ENCODE measurements at places on chromosomes 7 and 10. TPM values are rescaled to one million over a fixed set of nuclear protein-coding genes. Genes with fewer than 3 reads are reported as not detected.

DNA sequence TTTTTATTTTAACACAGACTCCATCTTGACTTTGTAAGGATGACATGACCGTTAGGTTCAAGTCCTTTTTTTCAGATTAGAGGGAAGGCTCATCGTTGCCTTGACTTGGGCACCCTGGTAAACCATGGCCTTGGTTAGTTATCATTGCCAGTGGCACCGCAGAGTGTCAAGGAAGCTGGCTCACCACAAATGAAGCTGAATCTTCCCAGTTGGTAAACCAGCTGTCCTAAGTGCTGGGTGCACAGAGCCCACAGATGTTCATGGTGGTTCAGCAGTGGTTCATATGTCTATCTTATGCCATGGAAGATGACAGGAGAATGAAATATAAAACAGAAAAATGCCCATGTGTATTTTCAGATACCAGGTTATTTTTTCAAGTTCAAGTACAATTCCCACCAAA is 273.6 kb downstream of the PLXDC2 start:
- no peak for DNase-seq
- peaks cover 4% of the 10 kb centered on the region for H3K4me1 ChIP-seq
- H3K27me3 ChIP-seq: no peaks in the 10 kb centered on the region
- H3K4me3 ChIP-seq: no peak overlapping the region

Gene BICC1
- total RNA-seq: 0.14 TPM

DNA sequence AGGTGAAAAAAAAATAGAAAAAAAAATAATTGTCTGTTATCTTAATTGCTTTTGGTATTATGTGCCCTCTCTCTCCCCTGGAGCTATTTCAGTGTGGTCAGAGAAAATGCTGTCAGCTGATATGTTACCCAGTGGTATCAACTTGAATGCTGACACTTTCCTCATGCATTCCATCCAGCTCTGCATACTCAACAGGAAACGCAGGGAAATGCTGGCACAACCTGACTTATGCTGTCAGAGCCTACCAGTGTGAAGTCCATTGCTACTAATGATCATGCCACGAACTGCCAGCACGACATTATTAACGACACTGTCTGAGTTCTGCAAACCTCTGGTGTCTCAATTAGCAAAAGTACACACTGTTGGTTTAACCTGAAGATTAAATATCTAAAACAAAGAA is 182.8 kb downstream of the ZWINT start:
- no peaks in the 10 kb centered on the region for H3K4me1 ChIP-seq
- no peak overlapping the region for H3K4me3 ChIP-seq
- H3K36me3 ChIP-seq: no peaks in the 10 kb centered on the region

- H3K27me3 ChIP-seq: no peaks in the 10 kb centered on the region
- no peak overlapping the region for H3K27ac ChIP-seq
- H3K36me3 ChIP-seq: no peaks in the 10 kb centered on the region
- no peak for DNase-seq
- H3K4me1 ChIP-seq: no peaks in the 10 kb centered on the region
Observed at GRCh38 chr7:108094346-108094745, 35.8 kb downstream of the LAMB4 start.

Gene CARD11
- 196 TPM for total RNA-seq

DNA sequence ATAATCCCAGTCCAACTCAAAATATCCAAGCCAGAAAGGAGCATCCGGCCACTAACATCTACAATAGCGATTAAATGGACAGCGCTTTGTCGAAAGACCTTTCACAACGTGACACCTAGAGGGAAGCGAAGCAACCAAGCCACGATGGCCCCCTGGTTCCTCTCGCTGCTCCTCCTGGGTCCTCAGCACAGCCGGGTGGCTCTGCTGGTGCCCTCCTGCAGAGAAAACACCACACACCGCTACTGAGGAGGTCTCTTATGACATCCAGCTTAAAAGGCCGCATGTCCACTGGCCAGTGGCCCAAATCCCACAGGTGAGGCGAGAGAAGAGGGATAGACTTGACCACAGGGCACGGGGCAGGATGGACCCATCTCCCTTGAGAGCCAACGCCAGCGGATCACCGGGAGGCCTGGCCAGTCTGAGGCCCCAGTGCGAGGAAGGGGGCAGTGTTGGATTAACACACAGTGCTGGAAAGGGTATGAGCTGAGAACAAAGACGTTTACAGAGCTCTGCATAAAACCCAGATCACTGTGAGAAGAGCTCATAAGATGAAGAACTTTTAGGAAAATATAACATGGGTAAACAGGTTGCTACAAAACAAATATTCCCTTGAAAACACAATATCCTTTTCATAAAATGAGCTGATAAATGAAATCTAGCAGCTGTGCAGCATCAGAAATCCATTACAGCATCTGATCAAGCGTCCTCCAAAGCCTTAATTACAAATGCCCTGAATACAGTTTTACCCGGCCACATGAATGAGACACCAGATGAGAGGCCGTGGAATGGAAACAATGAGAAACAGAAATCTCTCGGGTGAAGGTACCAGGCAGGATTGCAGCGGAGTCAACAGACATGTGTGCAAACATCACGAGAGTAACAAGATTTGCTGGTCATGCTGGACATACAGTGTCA is 236.7 kb downstream of the DIP2C start:
- DNase-seq: no peak
- H3K4me3 ChIP-seq: no peak overlapping the region
- H3K27ac ChIP-seq: no peak overlapping the region
- H3K36me3 ChIP-seq: no peaks in the 10 kb centered on the region
- peaks cover 13% of the 10 kb centered on the region for H3K4me1 ChIP-seq

DNA sequence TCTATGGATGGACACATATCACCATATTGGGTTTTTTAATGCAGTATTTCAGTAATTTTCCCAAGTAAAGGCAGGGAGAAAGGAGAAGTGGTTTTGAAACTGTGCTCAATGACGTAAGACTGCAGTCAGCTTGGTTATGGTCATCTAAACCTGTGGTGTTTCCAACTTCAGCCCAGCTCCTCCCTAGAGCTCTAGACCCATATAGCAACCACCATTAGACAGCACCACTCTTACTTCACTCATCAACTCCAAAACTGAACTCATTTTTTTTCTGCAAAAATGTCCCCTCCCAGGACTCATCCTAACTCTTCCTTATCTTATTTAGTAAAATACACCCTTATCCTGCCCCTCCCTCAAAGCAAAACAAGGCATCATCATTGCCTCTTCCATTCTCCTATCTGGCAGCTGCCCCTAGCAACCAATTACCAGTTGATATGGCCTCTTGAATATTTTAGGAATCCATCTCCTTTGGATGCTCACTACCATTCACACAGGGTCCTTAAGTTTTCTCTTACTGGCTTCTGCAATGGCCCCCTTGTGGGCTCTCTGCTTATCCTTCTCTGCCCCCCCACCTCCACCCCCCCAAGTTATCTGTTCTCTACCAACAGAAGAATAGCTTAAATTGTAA is 1.5 kb upstream of the RALA start:
- no peaks in the 10 kb centered on the region for H3K36me3 ChIP-seq
- peak overlapping the region; percentile 13 for H3K27ac ChIP-seq
- H3K27me3 ChIP-seq: no peaks in the 10 kb centered on the region
- no peak overlapping the region for H3K4me3 ChIP-seq
- peaks cover 18% of the 10 kb centered on the region for H3K4me1 ChIP-seq
- no peak for DNase-seq

GRCh38 chr7:72159911-72160310 is 252.2 kb downstream of the CALN1 start:
- no peak overlapping the region for H3K4me3 ChIP-seq
- H3K27ac ChIP-seq: no peak overlapping the region
- no peaks in the 10 kb centered on the region for H3K27me3 ChIP-seq
- no peaks in the 10 kb centered on the region for H3K4me1 ChIP-seq
- H3K36me3 ChIP-seq: no peaks in the 10 kb centered on the region

DNA sequence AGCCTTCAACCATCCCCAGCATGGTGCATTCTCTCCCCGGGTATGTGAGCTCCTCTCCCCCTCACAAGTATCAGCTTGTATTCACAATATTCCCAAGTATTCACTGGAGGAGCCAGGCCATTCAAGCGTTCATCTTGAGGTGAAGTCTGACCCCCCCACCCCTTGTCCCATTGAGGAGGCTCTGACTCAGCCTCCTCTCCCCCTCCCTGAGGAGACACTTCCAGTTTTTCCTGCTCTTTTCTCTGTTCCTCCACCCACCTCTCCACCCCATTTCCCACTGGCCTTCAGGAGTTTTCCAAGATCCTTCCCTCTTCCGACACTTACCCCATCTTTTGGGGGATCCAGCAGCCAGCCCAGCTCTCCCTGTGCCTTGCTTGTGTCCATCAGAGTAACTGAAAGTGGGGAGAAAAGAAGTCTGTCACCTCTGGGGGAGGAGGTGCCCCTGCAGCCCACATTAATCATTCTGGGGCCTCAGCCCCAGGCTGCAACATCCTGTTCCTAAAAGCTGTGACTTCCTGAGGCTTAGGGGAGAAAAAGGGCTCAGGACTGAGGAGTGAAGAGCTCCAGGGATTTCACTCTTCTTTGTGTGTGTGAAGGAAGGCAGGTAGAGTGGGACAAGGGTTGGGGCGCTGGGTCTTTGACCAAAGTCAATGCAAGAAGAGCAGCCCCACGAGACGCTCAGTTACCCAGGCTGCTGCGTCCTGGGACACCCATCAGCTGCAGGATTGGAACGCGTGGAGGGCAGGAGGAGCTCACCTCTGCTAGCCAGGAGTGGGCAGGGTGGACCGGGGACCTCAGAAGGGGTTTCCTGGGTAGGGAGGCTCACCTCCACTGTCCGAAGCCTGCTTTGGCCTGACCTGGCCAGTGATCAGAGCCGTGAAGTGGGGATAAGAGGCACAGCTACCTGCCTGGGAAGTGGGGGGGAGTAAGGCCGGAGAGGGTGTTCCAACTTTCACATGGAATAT is 1.1 kb downstream of the EPHA1 start:
- H3K27ac ChIP-seq: no peak overlapping the region
- H3K4me1 ChIP-seq: peaks cover 30% of the 10 kb centered on the region
- no peak for DNase-seq
- no peak overlapping the region for H3K4me3 ChIP-seq
- H3K27me3 ChIP-seq: peaks cover 27% of the 10 kb centered on the region
- no peaks in the 10 kb centered on the region for H3K36me3 ChIP-seq

DNA sequence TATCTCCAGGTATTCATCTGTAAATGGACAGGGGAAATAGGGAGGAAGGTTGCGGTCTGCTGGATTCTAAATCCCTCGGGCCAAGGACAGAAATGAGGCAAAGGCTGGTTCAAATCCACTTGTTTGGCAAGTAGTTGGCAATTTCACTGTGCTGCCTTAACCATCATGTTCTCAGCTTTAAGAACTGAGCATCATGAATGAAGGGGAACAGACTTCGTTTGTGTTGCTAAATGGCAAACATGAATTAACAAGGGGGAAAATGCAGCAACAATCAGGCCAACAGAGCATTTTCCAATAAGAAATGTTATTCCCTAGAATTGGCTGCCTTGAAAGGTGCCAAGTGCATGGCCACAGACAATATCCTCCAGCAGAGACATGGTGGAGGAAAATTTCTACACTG is 36.9 kb downstream of the PARD3 start:
- H3K4me1 ChIP-seq: no peaks in the 10 kb centered on the region
- H3K27me3 ChIP-seq: no peaks in the 10 kb centered on the region
- no peak for DNase-seq
- H3K27ac ChIP-seq: no peak overlapping the region
- no peak overlapping the region for H3K4me3 ChIP-seq

Gene NPFFR1
- not detected for total RNA-seq

Gene GRID2IP
- 0.39 TPM for total RNA-seq

Gene PNLIPRP3
- not detected for total RNA-seq

- H3K4me3 ChIP-seq: no peak overlapping the region
- no peak overlapping the region for H3K27ac ChIP-seq
- no peaks in the 10 kb centered on the region for H3K4me1 ChIP-seq
- no peaks in the 10 kb centered on the region for H3K36me3 ChIP-seq
- no peak for DNase-seq
Observed at GRCh38 chr7:105587909-105588635, 6.8 kb upstream of the EFCAB10 start.

Gene BAMBI
- 0.70 TPM for total RNA-seq

GRCh38 chr7:76191783-76192240 is 9.9 kb upstream of the SRRM3 start:
- no peaks in the 10 kb centered on the region for H3K4me1 ChIP-seq
- no peaks in the 10 kb centered on the region for H3K36me3 ChIP-seq
- H3K27ac ChIP-seq: no peak overlapping the region
- H3K4me3 ChIP-seq: no peak overlapping the region
- DNase-seq: no peak

- H3K27ac ChIP-seq: no peak overlapping the region
- H3K27me3 ChIP-seq: no peaks in the 10 kb centered on the region
- no peaks in the 10 kb centered on the region for H3K36me3 ChIP-seq
- no peaks in the 10 kb centered on the region for H3K4me1 ChIP-seq
- H3K4me3 ChIP-seq: no peak overlapping the region
- no peak for DNase-seq
Observed at GRCh38 chr7:54242776-54243175, 299.4 kb upstream of the VSTM2A start.

Gene AGAP6
- total RNA-seq: 25.8 TPM

DNA sequence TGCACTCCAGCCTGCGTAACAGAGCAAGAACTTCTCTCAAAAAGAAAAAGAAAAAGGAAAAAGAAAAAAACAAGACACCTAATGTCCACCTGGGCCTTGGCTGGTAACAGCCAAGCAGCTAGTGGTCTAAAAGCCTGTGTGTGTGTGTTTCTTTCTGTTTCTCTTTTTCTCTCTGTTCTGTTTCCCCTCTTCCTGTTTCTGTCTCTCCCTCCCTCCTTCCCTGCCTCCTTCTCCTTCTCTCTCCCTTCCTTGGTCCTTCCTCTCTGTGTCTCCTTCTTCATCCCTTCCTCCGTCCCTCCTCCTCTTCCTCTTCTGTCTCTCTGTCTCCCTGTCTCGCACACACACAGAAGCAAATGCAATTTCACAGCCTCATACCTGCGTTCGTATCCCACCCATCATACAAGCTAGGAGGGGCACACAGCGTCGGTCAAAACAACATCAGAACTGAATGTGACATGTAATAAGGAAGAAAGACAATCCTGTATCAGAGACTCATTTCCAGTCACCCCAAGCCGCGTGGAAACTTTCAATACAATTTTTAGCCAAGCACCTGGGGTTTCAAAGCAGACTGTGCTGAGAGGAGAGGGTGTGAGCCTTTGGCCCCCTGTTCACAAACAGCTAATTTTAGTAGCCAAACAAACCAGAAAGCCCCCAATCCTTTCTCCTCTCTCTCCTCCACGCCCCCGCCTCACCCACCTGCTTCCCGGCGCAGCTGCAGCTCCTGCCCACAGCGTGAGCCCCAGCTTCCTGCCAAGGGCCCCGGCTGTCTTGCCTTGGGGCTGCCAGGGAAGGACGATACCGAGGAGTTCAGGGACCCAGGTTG is 50.2 kb upstream of the GNA12 start:
- H3K36me3 ChIP-seq: no peaks in the 10 kb centered on the region
- H3K27me3 ChIP-seq: no peaks in the 10 kb centered on the region
- H3K27ac ChIP-seq: peak overlapping the region; percentile 22
- DNase-seq: peak; percentile 67
- peaks cover 31% of the 10 kb centered on the region for H3K4me1 ChIP-seq

- no peak overlapping the region for H3K4me3 ChIP-seq
- no peaks in the 10 kb centered on the region for H3K36me3 ChIP-seq
- DNase-seq: no peak
- no peak overlapping the region for H3K27ac ChIP-seq
Observed at GRCh38 chr10:109029870-109030269, 893.4 kb downstream of the XPNPEP1 start.

GRCh38 chr7:94028768-94029167 is 24.6 kb upstream of the BET1 start:
- H3K4me1 ChIP-seq: peaks cover 3% of the 10 kb centered on the region
- H3K4me3 ChIP-seq: no peak overlapping the region
- H3K27ac ChIP-seq: no peak overlapping the region
- peaks cover 2% of the 10 kb centered on the region for H3K27me3 ChIP-seq

- peaks cover 59% of the 10 kb centered on the region for H3K4me1 ChIP-seq
- peak; percentile 47 for DNase-seq
- H3K4me3 ChIP-seq: peak overlapping the region; percentile 25
- H3K27ac ChIP-seq: peak overlapping the region; percentile 97
- peaks cover 3% of the 10 kb centered on the region for H3K36me3 ChIP-seq
Observed at GRCh38 chr10:22629852-22630233, 84.5 kb downstream of the PIP4K2A start.

Measured in natural killer cell (primary cell).